ENCODE measurements at places on chromosomes 2 and 18. TPM values are rescaled to one million over a fixed set of nuclear protein-coding genes. Genes with fewer than 3 reads are reported as not detected.
A peak's percentile ranks its signal among the peaks of the same experiment; 100 is the strongest.

DNA sequence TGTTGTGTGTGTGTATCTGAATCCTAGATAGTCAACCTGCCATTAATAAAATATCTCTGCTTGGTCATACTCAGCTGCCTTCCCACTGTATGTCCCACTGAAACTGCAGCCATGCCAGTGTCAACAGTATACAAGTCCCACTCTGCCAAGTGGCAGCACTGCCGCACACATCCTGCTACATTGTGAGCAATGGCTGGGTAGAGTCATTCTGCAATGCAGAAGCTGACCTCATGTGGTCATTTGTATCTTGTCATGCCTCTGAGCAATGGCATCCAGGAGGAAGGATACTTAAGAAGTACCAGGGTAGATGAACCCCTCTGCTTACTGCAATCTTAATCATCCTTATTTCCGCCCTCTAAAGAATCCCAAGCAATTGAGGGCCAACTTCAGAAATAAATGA is 302.2 kb upstream of the DDX18 start:
- no peak for DNase-seq

SGPP2 gene
- 3.3 TPM for total RNA-seq

CD226 gene
- total RNA-seq: 87.1 TPM

GRCh38 chr2:105598829-105599698 is 145.6 kb upstream of the NCK2 start:
- DNase-seq: no peak

CIB4 gene
- total RNA-seq: not detected

DNA sequence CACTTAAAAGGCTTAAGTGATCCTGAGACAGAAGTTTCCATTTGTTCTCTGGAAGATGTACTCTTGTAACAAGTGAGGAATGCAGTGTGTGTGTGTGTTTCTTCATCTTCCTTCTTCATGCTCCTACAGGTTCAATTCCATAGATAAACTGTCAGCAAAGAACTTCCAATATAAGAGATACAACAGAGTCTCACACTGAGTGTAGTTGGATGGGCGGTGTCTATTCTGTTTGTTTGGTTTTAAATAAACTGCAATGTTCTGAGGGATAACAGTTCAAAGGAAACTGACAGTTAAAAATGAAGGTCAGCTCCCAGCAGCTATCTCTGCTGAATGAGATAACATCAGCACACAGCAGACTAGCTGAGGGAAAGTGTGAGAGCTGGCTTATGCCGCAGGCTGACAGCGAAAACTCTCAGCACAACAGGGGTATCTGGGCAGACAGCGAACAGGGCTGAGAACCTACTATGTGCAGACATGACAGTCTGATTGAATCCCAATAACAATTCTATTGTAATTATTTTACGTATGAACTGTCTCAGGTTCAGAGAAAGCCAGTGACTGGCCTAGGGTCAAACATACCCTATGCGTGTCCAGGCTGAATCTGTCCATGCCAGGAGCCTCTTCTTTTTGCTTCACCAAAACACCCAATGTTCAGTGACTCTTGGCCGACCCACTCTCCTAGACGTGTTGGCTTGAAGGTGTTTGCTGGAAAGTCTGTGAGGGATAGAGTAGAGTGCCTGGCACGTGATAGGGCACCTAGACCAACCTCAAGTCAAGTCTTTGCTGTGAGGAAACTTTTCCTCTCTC is 201.9 kb upstream of the TRIB2 start:
- peak; percentile 30 for DNase-seq

- DNase-seq: no peak
Observed at GRCh38 chr2:128309280-128310093, 9.2 kb downstream of the HS6ST1 start.

CRYBA2 gene
- total RNA-seq: not detected

DNA sequence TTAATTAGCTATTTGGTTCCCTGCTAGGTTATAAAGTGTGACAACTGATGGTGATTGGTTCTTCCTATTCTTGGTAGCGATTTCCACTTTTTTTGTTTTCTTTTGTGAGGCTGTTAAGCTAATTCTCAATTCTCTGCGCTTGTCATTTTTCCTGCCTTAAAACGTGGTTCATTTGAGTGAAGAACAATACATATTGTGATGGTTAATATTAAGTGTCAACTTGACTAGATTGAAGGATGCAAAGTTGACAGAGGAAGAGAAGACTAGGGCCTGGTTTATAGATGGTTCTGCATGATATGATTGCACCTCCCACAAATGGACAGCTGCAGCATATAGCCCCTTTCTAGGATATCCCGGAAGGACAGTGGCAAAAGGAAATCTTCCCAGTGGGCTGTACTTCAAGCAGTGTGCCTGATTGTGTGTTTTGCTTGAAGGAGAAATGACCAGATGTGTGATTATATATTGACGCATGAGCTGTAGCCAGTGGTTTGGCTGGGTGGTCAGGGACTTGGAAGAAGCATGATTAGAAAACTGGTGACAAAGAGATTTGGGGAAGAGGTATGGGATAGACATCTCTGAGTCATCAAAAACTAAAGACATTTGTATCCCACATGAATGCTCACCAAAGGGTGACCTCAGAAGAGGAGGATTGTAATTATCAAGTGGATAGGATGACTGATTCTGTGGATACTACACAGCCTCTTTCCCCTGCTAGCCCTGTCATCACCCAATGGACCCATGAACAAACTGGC is 39.4 kb upstream of the ZNF804A start:
- DNase-seq: no peak

DNA sequence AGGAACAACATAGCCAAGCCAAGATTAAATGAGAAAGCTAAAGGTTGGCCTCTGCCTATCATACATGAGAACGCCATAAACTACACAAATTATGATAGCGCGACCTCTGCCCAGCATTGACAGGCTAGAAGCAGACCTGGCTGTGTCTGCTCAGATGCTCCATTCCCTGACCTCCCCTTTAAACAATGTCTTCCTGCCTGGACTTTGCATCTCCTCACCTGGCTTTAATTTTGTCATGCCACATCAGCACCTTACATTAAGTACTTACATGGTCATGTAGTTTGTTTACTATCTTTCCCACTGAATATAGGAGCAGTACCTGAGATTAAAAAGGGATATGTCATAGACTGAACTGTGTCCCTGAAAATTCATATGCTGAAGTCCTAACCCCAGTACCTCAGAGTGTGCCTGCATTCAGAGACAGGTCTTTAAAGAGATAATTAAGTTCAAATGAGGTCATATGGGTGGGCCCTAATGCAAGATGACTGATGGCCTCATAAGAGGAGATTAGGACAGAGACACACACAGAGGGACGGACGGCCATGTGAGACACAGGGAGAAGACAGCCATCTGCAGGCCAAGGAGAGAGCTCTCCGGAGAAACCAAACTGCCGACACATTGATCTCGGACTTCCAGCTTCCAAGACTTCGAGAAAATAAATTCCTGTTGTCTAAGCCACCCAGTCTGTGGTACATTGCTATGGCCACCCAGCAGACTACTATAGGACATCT is 103.7 kb downstream of the BIN1 start:
- DNase-seq: no peak

GRCh38 chr2:25160376-25160775 is 8.0 kb downstream of the POMC start:
- DNase-seq: no peak

C2orf80 gene
- total RNA-seq: not detected

DNA sequence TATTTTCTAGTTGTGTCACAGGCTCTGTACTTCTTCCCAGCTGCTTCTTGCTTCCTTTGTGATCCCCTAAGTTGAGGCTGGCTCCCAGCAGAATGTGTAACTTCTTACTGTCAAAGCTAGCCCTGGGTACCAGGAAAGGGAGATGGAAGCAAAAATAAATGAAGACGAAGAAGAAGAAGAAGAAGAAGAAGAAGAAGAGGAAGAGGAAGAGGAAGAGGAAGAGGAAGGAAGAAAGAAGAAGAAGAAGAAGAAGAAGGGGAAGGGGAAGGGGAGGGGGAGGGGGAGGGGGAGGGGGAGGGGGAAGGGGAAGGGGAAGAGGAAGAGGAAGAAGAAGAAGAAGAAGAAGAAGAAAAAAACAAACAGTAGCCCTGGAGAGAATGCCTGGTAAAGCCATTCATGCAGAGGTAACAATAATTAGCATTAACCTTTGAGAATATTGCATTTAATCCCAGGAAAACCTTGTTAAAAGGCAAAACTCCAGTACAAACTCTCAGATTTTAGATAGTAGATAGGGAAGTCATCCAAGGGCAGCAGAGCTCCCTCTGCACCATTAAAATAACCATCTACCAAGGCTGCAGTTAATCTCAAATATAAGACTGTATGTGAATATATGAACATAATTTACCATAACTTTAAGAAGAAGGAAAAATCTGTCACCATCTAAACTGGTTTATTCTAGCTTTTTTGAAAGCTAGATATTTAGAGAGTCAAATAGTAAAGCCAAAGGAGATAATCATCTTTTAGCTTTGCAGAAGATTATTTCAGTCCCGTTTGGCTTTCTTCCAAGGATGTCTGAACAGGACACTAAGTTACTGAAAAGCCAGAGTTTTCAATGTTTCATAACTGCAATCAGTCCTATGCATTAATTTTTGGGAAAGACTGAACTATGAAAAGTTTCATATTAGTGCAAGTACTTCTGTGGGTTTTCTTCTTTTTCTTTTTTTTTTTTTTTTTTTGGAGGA is 44.3 kb upstream of the FBXO11 start:
- no peak for DNase-seq

DNA sequence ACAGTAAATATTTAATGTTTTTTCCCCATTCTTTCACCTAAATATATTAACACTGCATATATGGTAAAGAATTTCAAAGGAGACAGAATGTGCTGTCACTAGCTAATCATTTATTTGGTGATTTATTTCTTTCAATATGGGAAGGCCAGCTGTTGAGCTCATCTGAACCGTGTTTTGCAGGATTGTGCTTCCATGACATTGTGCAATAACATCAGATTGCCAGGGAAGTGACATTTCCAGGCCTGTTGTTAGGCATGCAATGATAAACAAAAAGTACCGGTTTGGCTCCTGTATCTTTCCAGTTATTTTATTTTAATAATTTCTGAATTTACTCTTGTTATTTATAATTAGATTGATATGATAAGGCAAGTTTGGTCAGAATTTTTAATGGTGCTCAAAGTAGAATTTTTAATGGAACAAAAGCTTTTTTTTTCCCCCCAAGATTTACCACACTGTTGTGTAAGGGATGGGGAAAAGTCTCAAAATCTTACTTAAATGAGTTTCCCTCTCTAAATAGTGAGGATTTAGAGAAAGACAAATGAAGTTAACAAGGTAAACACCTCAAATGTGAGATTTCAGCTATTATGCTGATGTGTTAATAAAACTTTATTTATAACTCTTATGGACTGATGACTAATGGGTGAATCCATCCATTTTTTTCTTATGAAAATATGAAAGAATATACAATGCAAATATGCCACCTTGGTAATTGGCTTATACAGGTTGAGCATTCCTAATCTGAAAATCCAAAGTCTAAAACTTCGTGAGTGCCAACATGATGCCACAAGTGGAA is 52.7 kb downstream of the MALT1 start:
- no peak for DNase-seq

SAG gene
- total RNA-seq: not detected

DNA sequence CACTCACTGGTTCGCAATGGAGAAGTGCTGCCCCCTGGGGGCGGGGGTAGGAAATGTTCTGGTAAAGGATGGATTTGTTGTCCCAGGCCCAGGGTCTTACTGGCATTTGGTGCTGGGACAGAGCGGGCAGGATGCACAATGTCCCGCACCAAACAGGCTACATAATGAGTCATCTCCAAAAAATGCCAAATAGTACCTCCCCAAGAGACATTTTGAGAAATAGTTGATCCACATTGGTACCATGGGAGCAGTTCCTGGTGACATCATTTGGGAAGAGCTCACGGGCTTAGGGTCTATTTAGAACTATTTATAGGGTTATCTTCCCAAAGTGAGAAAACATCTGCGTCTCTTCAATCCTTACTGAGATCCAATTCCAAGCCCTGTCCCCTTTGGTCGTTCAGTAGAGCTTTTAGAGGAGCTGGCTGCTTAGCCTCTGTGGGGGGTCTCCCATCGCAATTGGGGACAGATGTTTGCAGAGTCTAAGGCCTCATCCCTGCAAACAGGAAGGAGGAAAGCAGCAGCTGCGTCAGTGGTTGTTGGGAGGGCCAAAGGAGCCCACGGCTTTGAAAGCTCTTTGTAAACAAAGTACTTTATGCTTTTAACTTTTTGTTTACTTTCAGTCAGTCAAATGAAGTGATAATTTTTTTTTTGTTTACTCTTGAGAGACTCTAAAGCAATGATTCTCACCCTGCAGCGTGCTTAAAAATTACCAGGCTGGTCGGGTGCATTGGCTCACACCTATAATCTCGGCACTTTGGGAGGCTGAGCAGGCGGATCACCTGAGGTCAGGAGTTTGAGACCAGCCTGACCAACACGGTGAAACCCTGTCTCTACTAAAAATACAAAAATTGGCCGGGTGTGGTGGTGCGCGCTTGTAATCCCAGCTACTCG is 49.3 kb downstream of the GREB1 start:
- peak; percentile 19 for DNase-seq

GRCh38 chr2:241771286-241772062 is 5.1 kb upstream of the GAL3ST2 start:
- no peak for DNase-seq

GRCh38 chr2:195732574-195732973 is 75.5 kb downstream of the SLC39A10 start:
- DNase-seq: no peak
